ENCODE measurements at places on chromosomes 2 and 18.

DNA sequence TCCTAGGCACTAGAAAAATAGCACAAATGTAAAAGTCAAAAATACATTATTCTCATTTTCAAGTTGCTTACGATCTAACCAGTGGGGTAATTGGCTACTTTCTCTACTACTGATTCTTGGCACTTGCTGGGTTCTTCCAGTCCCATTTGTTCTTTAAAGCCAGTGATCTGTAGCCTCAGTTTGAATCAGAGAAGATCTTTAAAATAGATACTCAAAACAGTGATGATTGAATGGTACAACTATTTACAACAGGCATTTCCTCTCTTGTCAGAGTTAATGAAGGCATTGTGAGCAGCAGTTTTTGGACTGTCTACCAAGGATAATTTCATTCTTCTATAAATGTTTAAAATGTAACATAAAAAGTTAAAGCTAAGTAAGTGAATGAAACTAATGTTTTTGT, 128.3 kb upstream of the FSIP2 start:
- no peak overlapping the region for H3K27ac ChIP-seq
- H3K4me3 ChIP-seq, result no peak overlapping the region
- H3K36me3 ChIP-seq, result no peaks in the 10 kb centered on the region

DNA sequence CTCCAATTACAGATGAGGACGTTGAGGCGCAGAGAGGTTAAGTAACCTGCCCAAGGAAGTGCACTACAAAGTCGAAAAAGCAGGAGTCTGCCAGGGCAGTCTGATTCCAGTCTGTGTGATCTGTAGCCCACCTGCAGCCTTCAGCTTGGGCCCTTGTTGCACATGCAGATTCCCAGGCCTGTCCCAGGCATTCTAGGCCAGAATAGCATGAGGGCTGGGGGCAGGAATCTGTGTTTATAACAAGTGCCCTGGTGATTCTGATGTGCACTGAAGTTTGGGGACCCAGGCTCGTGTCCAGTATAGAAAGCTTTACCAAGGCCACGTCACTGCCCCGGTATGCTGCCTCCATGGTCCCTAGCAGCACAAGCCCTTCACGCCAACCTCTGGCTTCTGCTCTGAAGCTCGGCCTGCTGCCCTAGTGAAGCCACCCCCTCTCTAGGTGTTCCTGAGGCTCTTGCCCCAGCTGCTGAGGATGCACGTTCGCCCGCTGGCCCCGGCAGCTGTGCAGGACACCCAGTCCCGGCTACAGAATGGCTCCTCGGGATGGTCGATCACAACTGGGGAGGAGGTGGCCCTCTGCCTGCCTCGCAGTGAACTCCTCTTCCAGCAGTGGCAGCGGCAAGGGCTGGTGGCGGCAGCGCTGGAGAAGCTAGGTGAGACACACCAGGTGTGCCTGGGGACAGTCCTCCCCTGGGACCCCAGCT, 4.6 kb downstream of the CHRNG start:
- H3K27ac ChIP-seq, result no peak overlapping the region
- H3K27me3 ChIP-seq, result no peaks in the 10 kb centered on the region
- H3K4me1 ChIP-seq, result peaks cover 14% of the 10 kb centered on the region
- H3K4me3 ChIP-seq, result no peak overlapping the region
- no peak for ATAC-seq

- no peaks in the 10 kb centered on the region for H3K36me3 ChIP-seq
- no peaks in the 10 kb centered on the region for H3K4me1 ChIP-seq
- no peak overlapping the region for H3K27ac ChIP-seq
- no peak for ATAC-seq
- no peak overlapping the region for H3K4me3 ChIP-seq
- peaks cover 12% of the 10 kb centered on the region for H3K27me3 ChIP-seq
These were observed 11.4 kb upstream of the DYNC1I2 start for GRCh38 chr2:171675810-171676345.

DNA sequence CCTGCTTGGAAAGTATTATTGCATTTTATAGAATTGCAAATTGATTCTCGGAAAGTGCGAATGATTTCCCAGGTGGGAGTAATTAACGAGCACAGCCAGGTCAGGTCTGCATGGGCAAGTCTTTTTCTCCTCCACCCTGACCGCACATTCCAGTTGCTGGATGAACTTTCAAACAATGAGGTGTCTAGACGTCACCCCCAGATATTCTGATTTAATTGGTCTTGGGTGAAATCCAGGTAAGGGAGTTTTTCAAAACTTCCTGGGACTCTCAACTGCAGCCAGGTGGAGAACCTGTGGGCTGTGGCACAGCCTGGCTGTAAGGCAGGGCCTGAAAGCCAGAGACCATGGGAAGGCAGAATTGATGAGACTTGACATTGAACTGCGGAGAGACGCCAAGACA, 15.9 kb upstream of the RNF152 start:
- no peaks in the 10 kb centered on the region for H3K4me1 ChIP-seq
- H3K27ac ChIP-seq, result no peak overlapping the region
- H3K36me3 ChIP-seq, result no peaks in the 10 kb centered on the region
- no peak for ATAC-seq
- no peak overlapping the region for H3K4me3 ChIP-seq
- H3K27me3 ChIP-seq, result peaks cover 11% of the 10 kb centered on the region

DNA sequence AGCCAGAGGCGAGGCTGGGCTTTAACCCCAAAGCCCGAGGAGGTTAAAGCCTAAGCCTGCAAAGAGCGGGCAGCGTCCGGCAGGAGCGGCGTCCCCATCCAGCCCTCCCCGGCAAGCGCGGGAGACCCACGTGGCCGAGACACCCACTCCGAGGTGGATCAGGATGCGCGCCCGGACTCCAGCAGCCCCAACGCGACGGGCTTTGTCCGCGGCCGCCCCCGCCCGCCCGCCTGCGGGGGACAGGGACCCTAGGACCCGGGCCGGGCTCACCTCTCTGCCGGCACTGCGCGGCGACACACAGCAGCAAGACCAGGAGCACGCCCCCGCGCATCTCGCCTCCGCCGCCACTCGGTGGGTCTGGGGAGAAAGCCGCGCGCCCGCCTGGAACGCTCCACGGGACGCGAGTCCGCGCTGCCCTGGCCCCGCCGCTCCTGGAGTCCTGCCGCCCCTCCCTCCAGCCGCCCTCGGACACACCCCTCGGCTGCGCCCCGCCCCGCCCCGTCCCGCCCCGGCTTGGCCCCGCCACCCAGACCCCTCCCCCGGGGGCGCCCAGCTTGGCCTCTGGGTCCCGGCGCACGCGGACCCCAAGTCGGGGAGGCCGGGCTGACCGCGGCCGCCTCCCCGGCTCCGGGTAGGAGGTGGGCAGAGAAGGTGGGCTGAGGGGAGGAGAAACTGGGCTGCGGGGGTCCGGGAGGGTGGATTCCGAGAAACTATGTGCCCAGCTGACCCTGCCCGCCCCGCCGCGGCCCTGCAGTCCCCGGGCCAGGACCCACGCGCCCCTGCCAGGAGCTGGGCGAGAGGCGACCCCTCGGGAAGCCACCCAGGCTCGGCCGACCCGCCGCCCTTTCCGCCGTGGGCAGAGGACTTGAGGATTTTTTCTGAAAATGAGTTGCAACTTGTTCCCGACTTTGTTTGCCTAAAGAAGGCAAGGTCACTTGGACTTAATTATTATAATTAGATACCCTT, at the start of gene LAMA1:
LAMA1 (minus strand) TSS at position 408 of the 966 bp plus-strand sequence; CDS start at position 331, 77 bp downstream.
- peak within 1 kb of the TSS; percentile 45 for H3K4me3 ChIP-seq
- no peak within 1 kb of the TSS for H3K27ac ChIP-seq
- peaks cover 6% of the 10 kb centered on the region for H3K36me3 ChIP-seq
- no peak for ATAC-seq
- peaks cover 8% of the 10 kb centered on the region for H3K4me1 ChIP-seq

All from activated T-helper 17 cell treated with anti-CD3 and anti-CD28 coated beads, Interleukin-2, amount 50 U/mL, for 72 hours (primary cell).